Epithelial cell of prostate (primary cell): ENCODE measurements at places on chromosomes 2 and 18.
A peak's percentile ranks its signal among the peaks of the same experiment; 100 is the strongest.

DNA sequence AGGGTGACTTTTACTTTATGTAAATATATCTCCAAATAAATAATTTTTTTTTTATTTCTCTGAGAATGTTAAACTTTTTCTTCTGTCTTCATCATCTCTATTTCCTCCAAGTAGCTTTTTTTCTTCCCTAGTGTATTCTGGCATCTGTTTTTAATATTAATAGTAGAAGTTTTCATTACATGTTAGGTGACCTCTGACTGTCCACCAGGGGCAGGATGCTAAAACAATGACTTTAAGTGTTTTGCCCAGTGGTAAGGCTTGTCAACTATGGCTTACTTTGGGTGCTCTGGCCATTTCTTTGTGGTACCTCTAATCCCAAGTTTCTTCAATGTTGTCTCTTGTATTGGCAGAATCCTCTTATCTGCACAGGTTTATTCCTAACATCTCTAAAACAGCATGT lies 127.1 kb downstream of the SRBD1 start:
- DNase-seq: no peak

GRCh38 chr2:147100406-147101035 lies 744.3 kb upstream of the ACVR2A start:
- no peak for DNase-seq

DNA sequence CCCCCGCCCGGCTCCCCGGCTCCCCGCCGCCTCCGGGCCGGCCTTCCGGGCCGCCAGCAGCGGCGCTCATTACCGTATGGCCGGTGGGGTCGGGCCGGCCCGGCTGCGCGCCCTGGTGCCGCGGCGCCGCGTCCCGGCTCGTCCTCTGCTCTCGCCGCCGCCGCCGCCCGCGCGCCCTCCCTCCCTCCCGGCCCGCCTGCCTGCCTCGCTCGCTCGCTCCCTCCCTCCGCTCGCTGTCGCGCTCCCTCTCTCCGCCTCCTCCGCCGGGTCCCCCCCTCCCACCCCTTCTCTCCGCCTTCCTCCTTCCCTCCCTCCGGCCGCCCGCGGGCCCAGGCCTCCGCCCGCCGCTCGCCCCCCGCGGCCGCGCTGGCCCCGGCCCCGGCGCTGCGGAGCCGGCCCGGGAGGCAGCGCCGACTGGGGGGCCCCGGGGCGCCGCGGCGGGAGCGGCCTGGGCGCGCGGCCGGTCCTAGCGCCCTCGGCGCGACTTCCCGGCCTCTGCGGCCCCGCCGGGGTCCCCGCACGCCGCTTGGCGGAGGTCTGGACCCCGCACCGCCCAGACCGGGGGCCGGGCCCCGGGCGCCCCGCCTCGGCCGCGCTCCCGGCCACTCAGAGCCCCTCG lies at the start of gene DNMT3A:
Gene DNMT3A, minus strand, starts transcription at position 173 of the 619 bp plus-strand sequence. CDS start 27,941 bp downstream, outside the sequence.
- no peak for DNase-seq

DNA sequence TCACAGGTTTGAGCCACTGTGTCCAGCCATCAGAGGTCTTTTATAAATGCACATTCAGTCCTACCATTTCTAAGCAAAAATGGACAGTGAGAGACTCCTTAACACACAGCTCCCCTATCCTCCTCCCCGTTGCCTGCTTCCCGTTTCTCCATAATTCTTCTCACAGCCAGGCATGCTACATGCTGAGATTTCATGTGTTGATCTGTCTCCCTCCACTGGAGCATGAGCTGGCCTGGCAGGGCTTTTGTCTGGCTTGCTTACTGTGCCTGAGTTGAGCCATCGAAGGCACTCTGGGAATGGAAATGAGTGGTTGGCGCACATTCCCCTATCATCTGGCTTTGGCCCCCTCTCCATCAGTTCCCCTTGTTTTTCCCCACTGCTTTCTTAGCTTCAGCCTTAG lies 413.5 kb downstream of the PTPRM start:
- no peak for DNase-seq

- no peak for DNase-seq
Measured at GRCh38 chr2:131027566-131028528, 65.4 kb downstream of the FAM168B start.

DNA sequence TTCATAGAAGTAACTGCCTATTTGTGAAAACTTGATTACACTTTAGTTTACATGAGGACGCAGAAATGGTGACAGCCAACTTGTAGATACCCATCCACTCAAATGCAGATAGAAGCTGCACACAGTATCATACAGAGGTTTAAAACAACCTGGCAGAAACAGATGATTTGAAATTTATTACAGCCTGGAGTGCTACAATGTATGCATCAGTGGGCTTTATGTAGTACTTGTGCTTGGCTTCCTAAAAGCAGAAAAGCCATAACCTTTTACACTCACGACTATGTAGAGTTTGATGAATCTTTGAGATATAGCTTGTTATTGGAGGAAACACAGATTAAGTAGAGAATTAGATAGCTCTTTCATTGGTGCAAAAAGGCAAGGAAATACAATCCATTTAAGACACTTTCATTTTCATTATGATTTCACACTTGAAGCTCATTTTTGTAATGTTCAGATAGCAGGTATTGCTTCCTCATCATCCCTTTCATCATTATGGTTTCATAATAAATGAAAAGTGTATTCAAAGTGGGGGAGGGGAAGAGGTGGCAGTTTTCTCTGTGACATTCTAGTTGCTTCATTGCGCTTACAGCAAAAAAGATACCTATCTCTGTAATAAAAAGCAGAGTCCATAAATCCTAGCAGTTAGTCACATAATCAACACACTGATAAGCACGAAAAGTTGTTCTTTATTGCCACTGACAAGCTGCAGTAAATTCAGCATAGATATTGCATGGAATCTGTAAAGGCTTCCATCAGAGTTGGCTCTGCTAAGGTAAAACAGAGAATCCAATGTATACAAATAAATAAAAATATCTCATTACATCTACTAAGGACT lies 789.8 kb upstream of the FSHR start:
- DNase-seq: no peak

GRCh38 chr2:21422724-21423522 lies 299.2 kb downstream of the TDRD15 start:
- no peak for DNase-seq

DNA sequence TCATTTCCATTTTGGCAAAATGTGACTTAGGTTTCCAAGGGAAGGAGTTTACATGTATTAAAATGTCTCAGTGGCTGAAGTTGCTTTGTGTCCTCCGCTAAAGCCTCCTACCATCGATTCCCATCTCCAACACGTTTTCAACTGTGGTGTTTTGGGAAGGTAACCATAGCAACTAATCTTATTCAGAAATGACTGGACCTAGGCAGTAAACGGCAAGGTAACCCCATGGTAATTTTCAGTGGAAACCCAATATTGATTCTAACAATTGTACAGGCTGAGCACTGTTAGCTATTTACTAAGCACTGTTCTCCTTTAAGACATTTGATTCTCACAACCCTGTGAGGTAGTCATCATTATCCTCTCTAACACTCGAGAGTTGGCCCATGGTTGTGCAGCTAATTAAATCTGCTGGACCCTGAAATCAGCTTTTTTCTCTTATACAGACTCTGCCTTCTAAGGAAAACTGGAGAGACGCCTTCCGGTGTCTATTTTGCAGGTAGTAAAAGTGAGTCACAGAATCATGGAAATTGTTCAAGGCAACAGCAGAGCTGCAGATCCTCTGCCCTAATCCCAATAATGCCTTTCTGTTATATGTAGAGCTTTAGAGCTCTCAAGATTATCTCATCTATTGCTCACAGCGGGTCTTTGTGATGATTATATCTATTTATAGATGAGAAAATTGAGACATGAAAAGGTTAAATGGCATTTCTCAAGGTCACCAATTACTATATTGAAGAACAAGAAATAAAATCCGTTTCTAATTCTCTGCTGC lies 36.2 kb downstream of the FASTKD2 start:
- no peak for DNase-seq

DNA sequence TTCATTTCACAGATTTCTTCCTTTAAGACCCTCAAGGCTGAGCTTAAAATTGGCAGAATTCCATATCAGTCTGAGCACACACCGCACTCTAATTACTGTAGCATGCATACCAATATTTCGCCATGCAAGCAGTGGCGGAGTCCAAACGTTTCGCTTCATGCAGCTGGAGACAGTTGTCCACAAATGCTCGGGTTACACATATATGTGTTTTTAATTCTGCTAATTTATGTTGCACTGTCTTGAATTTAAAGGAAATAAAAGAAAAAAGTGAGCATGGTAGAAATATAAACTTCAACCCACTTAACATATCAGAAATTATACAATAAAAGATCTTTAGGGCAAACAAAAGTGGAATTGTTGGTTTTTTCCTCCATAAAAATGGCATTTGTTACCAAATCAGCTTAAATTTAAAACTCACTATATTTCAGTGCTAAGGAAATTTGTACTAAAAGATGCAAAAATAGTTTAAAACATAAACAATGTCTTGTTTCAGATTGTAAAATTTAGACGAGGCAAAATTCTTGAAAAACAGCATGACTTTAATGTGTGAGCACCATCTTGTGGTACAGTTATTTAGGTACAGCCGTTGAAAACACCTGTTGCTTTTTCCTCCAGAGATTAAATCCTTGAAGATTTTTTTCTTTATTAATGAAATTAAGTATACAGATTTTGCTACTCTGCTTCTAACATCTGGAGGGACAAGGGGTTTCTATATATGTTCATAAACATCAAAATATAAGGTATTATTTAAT lies 24.1 kb upstream of the KANSL1L start:
- DNase-seq: no peak

GRCh38 chr18:61080954-61081528 lies 252.2 kb upstream of the CDH20 start:
- no peak for DNase-seq

DNA sequence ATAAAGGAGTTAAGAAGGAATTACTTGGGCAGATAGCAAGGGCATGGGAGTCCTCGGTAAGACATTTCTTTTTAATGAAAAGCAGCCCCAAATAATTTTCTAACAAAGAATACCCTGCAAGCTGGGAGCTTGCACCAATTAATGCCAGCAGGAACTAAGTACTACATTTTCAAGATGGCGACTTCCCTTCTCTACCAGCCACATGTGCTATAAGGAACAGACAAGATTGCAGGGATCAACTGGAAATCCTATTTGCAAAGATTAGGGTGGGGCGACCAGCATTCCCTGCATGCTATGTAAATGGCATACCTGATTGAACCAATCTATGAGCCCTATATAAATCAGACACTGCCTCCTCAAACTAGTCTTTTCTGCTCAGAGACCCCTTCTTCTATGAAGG lies 827.5 kb downstream of the ADCYAP1 start:
- DNase-seq: no peak

GRCh38 chr2:127104881-127105655 lies 1.9 kb downstream of the BIN1 start:
- DNase-seq: no peak

DNA sequence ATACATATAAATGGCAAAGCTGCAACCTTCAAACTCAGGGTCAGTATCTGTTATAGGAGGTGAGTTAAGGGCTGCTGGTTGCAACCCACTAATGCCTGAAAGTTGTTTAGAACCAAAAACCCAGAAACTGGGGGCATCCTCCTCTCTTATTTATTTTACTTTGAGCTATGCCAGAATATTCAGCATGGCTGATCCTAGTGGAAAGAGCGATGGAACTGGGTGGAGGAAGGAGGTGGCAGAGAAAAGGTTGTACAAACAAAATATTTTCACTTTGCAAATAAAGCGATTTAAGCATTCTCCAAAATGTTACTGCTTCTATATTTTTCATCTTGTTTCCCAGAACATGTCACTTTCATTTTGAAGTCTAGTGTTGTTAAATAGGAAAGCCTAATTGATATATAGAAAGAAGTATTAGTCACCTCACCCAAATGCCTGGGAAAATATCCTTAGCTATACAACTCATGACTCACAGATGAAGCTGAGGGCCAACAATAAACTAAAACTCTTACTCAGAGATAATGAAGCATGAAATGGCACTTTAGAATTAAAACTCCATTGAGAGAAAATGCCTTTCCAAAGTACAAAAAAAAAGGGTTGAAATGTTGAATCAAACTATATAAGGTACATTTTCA lies 251.4 kb upstream of the UBE2E3 start:
- peak; percentile 55 for DNase-seq

DNA sequence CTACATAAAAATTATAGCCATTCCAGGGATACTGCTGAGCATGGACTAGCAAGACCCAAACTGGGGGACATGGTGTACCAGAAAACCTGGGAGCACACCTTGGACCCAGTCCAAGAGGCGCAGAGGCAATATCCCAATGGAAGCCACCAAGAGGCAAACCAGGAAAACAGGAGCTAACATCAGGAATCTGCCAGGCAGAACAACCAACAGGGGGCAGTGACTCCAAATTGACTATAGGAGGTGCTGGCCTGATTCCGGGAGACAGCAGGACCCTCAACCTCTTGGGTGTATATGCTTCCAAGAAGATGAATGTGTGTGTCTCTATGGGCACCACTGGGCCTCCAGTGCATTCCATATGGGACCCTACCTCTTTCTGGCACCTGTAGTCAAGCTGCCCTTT lies 172.7 kb upstream of the ARL4C start:
- DNase-seq: no peak

DNA sequence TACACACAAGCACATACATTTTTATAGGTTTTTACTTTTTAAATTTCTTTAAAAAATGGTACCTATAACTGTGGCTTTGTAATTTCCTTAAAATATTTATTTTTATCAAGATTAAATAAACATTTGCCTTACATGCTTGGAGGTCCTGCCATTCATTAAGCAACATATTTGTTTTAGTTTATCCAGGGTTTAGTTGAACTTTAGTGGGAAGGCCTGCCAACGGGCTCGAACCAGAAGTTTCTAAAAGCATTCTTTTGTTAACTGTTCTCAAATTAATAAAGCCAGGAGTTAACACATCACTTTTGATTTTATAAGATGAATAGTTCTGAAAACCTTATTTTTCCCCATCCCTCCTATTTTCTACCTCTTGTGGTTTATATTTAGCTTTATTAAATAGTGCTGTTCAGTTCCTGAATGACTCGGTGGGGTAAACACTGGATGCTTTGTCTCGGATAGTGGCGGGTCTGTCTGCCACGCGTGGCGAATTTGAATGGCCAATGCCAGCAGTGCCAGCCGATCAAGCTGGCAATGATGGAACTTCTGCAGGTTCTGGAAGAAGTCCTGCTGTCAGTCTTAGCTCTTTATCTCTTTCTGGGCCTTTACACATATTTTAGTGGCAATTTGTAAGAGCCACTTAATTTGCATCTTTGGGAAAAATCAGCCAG lies 32.2 kb downstream of the SH3YL1 start:
- DNase-seq: no peak

DNA sequence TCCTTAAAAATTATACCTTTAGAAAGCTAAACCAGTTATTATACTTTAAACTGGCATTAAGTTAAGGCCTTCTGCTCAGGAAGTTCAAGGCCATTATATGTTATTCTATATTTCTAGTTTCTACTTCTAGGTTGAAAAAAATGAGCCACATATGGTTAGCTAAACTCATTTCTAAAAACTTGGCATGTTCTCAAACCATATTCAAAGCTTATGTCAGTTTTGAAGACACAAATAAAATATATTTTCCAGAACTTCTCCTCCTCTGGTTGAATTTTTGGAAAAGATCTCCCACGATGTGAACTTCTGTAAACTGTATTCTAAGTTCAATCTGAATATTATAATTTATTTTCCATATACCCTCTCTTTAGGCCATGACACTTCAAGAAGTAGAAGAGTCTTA lies 103.5 kb downstream of the NYAP2 start:
- no peak for DNase-seq
